ENCODE measurements at places on chromosomes 2 and 18.

GRCh38 chr2:117815946-117816345 lies 1.5 kb downstream of the DDX18 start:
- DNase-seq = no peak

- DNase-seq = no peak
Measured at GRCh38 chr2:7048762-7049294, 131.6 kb downstream of the RNF144A start.

DNA sequence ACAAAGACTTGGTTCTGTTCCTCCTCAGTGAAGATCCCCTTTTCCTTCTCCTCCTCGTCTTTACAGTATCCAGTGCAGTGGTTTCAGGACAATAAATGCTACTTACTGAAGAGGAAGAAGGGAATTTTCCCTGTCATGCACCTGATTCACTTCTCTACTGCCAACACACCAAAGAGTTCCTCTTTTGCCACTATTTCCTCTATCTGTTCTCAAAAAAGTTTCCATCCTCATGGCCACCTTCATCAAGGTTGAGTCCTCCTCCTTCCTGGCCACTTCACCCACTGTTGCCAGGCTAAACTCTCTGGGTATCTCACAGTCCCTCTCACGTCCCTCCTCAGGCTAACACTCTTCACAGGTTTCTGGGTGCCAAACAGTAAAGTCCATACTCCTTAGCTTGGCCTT lies 41.7 kb downstream of the PLEKHM3 start:
- DNase-seq = no peak

GRCh38 chr2:148930046-148930775 lies 55.2 kb downstream of the KIF5C start:
- no peak for DNase-seq

DNA sequence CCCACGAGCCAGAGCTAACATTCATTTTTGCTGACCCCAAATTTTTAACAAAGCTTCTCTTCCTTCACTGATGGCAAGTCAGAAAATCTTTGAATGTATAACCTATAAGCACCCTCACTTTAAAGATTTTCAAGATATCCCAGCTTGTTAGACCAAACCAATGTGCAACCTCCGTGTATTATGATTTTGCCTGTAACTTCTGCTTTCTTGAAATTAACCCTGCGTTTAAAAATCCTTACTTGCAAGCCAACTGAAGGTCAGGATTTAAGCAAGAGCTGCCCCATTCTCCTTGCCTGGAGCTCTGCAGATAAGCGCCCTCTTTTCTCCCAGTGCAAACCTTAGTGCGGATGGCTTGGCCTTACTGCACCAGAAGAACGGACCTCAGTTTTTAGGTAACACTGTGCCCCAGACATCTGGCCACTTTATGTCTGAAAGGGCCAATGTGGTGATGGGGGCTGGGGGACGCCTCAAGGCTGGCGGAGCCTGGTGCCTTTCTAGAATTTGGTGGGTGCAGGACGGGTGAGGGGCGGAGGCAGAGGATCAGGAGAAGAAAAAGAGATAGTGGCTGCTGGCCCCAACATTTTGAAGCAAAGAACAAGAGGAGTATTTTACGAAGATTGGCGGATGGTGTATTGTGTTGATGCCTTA lies 805 bp upstream of the TNFRSF11A start:
- DNase-seq = no peak

Data from stimulated activated naive CD4-positive, alpha-beta T cell treated with Interleukin-2 at 50 U/mL for 16 hours (primary cell).